H4 (cell line): ENCODE measurements at places on chromosomes 7 and 10. TPM values are rescaled to one million over a fixed set of nuclear protein-coding genes. Genes with fewer than 3 reads are reported as not detected.

DNA sequence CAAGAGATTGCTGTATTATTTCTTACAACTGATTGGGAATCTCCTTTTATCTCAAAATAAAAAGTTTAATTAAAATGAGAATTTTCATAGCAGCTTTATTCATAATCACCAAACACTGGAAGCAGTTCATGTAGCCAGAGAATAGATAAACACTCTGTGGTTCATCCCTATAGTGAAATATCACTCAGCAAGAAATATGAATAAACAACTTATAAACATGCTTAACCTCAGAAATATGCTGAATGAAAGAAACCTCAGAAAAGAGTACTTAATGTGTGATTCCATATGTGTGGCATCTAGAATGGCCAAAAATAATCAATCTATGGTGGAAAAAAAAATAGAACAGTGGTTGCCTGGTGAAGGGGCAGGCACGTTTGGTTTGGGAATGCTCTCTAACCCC, 33.3 kb downstream of the MYO1G start:
- no peak for DNase-seq

DNA sequence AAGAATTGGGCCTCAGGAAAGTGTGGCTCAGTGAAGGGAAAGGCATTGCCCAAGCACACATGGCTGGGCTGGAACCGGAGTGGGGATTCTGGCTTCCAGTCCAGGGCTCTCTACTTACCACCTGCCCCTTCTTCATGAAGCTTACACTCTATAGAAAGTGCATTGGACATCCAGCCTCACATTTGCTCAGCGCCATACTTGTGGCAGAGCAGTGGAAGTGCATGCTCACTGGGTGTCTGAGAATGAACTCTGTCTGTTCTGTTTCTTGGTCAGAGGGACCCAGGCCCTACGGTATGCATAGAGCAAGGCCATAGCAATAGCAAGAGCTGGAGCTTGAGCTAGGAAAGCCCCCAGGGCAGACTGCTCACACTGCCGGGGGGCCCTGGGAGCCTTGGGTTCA, 1253.5 kb downstream of the TYW1 start:
- no peak for DNase-seq

GRCh38 chr10:75008952-75009351, 102.5 kb upstream of the SAMD8 start:
- DNase-seq: no peak

GRCh38 chr7:54632696-54633095, 90.5 kb downstream of the VSTM2A start:
- no peak for DNase-seq

- DNase-seq: peak; percentile 42
Observed at GRCh38 chr10:24958721-24959381, 6.4 kb upstream of the PRTFDC1 start.

- no peak for DNase-seq
Observed at GRCh38 chr10:71009126-71009525, 120.8 kb upstream of the PCBD1 start.

GRCh38 chr7:36301914-36302771, 87.5 kb upstream of the ANLN start:
- peak; percentile 88 for DNase-seq

GRCh38 chr10:93293999-93294398, 188.1 kb downstream of the MYOF start:
- DNase-seq: no peak

DNA sequence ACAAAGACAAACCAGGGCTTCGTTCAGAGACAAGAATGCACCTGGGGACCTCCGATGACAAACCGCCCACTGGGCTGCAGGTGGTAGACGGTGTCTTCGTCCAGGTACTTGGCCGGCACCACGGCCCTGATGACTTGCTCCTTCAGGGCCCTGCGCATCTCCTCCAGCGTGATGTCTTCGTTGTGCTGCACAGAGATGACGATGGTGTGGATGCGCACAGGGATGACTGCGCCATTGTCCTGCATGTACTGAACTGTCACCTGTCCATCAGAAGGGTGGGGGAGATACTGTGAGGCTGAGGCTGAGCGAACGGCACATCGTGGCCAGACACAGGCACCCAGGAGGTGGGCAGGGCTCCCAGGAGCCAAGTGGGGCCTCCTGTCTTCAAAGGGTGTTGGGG, 13.1 kb downstream of the MAT1A start:
- no peak for DNase-seq

DNA sequence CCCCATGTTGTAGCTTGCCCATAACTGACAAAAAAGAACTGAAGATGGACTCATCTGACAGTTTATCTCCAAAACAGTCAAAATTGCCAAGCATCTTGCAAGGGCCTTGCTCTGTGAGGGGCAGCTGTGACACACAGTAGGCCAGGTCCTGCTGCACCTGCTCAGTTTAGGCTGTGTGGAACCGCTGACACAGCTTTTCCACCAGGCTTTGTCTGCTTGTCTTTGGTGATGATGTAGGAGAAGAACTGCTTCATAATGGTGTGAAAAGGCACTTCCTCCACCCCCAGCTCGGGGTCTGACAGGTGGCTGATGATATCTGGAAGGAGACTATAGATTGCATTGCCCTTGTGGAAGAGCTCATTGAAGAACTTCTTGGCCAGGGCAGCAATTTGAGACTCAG, 92.6 kb downstream of the NPSR1 start:
- no peak for DNase-seq

DNA sequence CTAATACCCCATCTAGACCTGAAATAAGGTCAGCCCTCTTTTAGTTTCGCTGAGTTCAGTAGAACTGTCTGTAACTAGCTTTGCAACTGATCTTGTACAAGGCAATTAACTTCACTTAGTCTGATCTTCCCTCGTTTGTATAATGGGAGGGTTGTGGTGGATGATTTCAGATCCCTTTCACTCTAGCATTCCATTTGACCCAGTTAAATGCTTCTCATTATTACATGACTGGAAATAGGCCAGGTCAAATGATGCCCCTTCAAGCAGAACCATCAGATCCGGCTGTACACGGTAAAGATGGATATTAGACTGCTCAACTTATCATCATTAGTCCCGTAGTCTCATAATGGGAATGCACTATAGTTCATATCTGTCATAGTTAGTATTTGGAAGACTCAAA, 1009.0 kb downstream of the LRMDA start:
- no peak for DNase-seq

DNA sequence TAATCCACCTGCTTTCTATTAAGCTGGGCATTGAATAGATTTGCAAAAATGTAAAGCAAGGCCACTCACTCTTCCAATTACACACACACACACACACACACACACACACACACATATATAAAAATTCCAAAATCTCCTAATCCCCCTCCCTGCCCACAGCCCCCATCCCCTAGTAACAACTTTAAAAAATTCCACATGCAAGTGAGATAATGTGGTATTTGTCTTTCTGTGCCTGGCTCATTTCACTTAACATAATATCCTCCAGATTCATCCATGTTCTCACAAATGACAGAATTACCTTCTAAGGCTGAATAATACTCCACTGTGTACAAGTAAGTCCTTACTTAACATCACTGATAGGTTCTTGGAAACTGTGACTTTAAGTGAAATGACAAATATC, 24.2 kb downstream of the SH2D4B start:
- no peak for DNase-seq

DNA sequence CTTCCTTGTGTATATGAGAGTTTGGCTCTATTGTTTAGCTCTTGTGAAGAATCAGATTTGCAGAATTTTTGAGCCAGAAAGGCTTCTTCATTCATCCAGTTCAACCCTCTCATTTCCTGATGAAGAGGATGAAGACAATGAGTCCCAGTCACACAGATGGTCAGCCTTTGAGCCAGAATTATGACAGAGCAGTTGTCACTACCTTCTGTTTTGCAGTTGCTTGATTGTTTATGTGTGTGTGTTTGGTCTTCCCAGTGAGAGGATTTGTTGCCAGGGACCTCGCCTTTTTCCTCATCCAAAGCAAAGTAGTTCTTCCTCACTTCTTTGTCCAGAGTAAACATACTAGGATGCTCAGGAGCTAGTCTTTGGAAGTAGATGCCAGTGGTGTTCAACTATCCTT, 15.6 kb downstream of the MDFIC start:
- DNase-seq: no peak

- DNase-seq: no peak
Observed at GRCh38 chr10:92690211-92690914, 608 bp downstream of the HHEX start.

GRCh38 chr7:8627325-8627724, 193.9 kb downstream of the NXPH1 start:
- no peak for DNase-seq

GRCh38 chr10:119734396-119735332, 8.8 kb downstream of the INPP5F start:
- DNase-seq: peak; percentile 44

- peak; percentile 25 for DNase-seq
Observed at GRCh38 chr10:36030516-36030915, 388.4 kb upstream of the FZD8 start.

DNA sequence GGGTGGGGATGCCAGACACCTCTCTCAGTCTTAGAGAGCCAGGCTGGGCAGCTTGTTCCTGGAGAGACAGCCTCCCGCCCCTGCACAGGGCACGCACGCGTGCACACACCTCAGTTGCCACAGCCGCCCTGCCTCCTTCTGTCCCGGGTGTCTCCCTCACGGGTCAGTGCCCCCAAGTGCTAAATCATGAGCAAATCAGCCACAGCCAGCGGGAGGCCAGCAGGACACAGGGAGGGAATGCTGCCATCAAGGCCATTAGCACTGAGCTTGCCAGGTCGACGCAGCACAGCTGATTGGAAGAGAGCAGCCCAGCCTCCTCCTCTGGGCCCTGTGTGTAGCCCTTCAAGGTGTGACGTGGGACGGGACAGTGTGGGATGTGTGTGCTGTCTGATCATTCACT, 130.4 kb downstream of the CDH23 start:
- DNase-seq: no peak

GRCh38 chr7:33418251-33418701, 288.9 kb downstream of the BBS9 start:
- peak; percentile 76 for DNase-seq

DNA sequence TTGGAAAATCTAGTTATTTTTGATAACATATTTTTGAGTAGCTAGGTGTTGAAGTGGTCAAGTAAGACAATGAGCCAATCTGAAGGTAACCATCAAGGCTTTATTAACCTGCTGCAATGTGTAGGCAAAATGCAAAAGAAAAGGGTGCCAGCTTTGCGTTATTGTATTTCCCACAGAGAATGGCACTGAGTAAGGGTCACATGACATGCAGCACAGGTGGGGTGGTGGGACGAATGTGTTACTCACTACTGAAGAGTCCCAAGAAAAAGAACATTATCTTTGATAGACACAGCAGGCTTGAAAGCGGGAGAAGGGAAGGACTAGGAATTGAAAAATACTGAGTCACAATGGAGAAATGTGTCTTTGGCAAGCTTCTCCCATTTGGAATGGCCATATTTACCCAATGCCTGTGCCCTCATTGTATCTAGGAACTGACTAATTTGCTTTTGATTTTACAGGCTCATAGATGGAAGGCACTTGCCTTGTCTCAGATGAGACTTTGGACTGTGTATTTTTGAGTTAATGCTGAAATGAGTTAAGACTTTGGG, 898.6 kb upstream of the POT1 start:
- no peak for DNase-seq

GRCh38 chr7:25009257-25009656, 29.3 kb upstream of the OSBPL3 start:
- DNase-seq: peak; percentile 55

DNA sequence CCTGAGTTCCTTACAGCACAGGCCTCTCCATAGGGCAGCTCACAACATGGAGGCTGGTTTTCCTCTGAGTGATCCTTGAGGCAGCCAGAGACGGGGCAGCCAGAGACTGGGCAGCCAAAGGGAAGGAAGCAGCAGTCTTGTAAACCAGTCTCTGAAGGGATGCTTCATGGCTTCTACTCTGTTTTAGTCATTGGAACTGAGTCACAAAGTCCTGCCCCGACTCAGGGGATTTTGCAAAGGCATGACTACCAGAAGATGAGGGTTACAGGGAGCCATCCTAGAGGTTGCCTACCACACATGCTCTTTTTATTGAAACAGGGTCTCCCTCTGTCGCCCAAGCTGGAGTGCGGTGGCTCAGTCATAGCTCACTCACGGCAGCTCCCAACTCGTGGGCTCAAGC, 44.4 kb upstream of the COMMD3 start:
- DNase-seq: no peak

DNA sequence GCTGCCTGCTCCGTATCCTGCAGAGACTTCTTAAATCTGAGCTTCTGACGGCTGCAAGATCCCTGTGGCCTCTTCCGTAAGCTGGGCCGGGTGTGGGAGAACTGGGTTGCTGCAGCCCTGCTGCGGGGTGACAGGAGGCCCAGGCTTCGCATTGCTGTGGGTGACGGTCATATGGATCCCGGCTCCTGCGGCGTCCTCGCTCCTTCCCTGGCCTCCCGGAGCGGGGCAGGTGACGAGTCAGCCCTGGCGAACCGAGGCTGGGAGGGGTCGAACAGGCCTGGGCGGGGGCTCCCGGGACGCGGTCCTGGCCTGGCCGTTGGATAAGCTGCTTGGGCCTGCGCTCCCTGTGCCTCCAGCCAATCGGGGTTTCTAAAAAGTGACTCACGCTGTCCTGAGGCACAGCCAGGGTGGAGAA, 7.8 kb upstream of the UBE2D1 start:
- DNase-seq: no peak

Gene MBL2
- total RNA-seq: not detected in 2 replicates

Gene SIRT1
- 10.8 and 14.0 TPM in 2 replicates for total RNA-seq

Gene CYP2C8
- not detected in 2 replicates for total RNA-seq

Gene OPALIN
- not detected in 2 replicates for total RNA-seq

Gene PRXL2A
- total RNA-seq: 14.2 and 18.4 TPM in 2 replicates

Gene OR2A5
- total RNA-seq: not detected in 2 replicates

Gene PRKCQ
- 6.3 and 6.8 TPM in 2 replicates for total RNA-seq

Gene ATOH7
- 0.27 and 0.88 TPM in 2 replicates for total RNA-seq

Gene CALCR
- total RNA-seq: not detected in 2 replicates

Gene ELMO1
- total RNA-seq: 55.0 and 58.3 TPM in 2 replicates

Gene UNC5B
- total RNA-seq: 6.8 and 7.1 TPM in 2 replicates

Gene PCDH15
- total RNA-seq: 0.35 TPM in 1 of 2 replicates, not detected in the other
